RWPE1 (cell line): ENCODE measurements at places on chromosomes 6 and 20.

- DNase-seq: no peak
Measured at GRCh38 chr20:32753731-32754130, 8.5 kb upstream of the DNMT3B start.

DNA sequence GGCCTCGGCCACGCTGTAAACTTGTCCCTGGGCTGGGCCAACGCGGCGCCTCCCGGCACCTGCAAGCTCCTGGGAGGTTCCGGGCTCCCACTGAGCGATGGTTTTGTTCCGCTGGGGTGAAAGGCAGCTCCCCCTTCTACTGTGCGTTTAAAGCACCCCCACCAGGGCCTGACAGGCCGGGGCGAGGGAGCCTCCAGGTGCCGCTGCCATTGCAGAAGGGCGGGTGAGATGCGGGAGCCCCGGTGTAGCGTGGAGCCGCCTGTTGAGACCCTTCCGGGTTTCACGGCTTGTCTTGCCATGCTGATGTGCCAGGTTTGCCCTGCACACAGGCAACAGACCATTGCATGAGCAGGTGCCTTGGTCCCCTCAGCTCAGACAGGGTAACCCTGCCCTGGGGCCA, 2.9 kb downstream of the COL20A1 start:
- DNase-seq: no peak

DNA sequence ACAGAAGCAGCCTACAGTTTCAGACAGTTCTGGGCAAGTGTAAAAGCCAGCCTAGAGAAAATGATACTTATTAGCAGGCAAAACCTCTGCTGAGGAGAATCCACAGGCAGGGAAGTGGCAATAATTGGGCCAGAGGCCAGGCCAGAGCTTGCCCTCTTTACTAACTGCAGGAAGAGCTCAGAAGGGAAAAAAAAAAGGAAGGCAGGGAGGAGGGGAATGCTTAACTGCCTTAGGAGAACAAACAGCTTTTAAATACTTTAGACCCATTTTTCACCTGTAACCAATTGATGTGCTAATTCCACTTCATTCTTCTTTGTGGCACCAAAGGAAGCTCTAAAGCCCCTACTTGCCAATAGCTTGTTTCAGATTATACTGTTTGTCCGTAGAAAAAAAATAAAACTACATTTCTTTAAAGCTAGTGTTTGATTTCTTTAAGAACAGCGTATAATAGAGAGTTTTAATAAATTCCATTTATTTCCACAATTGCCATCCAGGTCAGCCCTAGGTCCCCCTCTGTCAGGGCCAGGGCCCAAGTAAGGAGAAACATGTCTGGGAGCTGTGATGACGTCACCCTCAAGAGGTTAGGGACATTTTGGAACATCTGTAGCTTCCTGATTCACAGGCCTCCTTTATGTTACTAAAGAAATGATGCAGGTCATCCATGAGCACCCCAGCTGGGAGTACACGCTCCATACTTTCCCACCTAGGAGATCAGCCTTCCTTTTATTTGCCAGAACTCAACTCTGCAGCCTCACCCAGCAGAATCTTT, 384.3 kb downstream of the CDC5L start:
- DNase-seq: no peak

DNA sequence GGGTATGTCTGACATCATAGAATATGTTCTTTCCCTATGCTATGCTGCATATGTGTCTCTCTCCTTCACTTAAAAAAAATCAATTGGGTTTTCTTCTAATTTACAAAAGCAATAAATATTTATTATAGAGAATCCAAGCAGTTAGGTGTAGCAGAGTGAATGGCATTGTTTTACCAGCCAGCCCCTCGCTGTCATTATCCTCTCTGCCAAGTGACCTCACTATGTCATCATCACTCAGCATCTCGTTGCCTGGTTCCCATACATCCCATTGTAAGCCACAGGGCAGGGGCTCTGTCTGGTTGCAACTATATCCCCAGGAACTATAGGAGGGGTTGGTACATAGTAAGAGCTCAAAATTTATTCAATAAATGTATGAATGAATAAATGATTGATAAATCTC, 31.3 kb downstream of the KIAA0319 start:
- DNase-seq: no peak

- DNase-seq: no peak
Measured at GRCh38 chr20:32458061-32458836, 100.1 kb downstream of the ASXL1 start.

DNA sequence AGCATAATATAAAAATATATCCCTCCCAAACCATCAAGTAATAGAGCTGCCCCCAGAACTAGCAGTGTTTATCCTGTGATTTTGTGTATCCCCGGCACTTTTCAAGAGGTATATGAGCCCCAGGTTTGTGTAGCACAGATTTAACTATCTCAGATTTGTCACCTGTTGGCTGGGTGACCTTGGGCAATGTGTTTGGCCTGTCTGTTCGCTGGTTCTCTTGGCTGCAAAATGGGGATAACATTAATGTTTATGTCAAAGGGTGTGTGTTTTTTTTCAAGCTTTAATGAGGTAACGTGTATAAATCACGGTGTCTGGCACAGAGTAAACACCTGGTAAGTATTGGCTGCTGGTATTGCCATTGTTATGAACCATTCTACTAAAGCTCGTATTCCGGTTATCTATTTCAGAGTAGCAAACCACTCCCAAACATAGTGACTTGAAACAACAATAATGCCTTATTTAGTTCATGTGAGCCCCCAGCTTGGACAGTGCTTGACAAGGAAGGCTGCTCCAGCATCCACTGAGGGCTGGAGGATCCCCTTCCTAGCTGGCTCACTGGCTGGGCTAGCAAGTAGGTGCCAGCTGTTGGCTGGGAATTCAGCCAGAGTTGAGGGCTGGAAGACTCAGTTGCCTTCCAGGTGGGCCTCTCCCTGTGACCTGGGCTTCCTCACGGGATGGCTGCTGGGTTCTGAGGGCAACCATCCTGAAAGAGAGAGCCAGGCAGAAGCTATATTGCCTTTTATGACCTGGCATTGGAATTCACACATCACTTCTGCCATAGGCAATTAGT, 36.2 kb downstream of the PDRG1 start:
- no peak for DNase-seq

GRCh38 chr6:47844881-47845280, 63.0 kb downstream of the OPN5 start:
- DNase-seq: no peak

DNA sequence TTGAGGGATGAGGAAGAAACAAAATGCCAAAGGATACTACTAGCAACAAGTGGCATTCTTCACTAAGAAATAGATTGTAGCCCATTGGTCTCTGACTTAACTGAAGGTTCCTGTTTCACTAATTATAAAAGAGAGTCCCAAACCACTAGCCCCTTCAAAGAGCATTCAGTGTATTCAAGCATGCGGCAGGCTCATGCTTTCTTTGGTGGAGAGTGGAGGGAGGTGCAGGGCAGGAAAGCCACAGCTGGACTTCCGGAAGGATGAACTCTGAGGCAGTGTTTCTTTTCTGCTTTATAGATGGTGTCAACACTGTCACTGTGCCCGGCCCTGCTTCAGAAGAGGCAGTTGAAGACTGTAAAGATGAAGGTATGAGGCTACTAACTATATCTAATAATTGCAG, 636.1 kb downstream of the KIF16B start:
- DNase-seq: no peak
